Naive thymus-derived CD4-positive, alpha-beta T cell (primary cell): ENCODE measurements at places on chromosomes 11 and 22.

- DNase-seq: no peak
- no peak overlapping the region for H3K27ac ChIP-seq
- no peaks in the 10 kb centered on the region for H3K4me1 ChIP-seq
- H3K27me3 ChIP-seq: no peaks in the 10 kb centered on the region
- H3K4me3 ChIP-seq: no peak overlapping the region
Observed at GRCh38 chr11:103157542-103157941, 48.3 kb downstream of the DYNC2H1 start.

DNA sequence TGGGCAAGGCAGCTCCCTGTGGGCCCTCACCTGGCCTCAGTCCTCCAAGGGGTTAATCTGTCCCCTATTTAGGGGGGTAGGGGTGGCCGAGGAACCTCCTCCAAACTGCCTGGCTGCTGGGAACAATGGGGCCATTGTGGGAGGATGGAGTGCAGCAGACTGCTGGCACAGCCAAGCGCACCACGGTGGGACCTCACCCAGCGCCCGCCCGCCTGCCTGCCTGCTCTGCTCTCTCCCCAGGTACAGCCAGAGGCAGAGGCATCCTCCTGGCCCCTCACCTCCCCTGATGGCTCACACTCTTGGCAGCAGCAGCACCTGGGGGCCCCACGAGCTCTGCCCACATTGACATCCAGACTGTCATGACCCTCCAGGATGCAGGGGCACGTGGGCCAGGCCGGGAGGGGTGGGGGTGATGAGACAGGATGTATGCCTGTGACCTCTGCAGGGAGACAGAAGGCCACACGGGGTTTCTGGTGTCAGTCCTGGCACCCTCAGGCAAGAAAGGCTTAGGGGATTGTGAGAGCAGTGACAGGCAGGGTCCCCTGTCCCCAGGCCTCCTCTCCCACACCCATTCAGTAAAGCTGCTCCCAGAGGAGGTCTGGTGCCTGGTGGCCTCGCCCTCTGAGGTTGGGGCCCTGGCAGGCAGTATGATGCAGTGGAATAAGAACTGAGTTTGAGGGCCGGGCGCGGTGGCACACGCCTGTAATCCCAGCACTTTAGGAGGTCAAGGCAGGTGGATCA lies 11.4 kb downstream of the BCL9L start:
- H3K27ac ChIP-seq: peak overlapping the region; percentile 96
- H3K4me1 ChIP-seq: peaks cover 80% of the 10 kb centered on the region
- peak; percentile 82 for DNase-seq
- H3K4me3 ChIP-seq: peak overlapping the region; percentile 61

GRCh38 chr22:44196241-44196640 lies 15.5 kb downstream of the PARVG start:
- DNase-seq: no peak
- peaks cover 61% of the 10 kb centered on the region for H3K36me3 ChIP-seq
- peaks cover 23% of the 10 kb centered on the region for H3K4me1 ChIP-seq
- no peak overlapping the region for H3K27ac ChIP-seq

DNA sequence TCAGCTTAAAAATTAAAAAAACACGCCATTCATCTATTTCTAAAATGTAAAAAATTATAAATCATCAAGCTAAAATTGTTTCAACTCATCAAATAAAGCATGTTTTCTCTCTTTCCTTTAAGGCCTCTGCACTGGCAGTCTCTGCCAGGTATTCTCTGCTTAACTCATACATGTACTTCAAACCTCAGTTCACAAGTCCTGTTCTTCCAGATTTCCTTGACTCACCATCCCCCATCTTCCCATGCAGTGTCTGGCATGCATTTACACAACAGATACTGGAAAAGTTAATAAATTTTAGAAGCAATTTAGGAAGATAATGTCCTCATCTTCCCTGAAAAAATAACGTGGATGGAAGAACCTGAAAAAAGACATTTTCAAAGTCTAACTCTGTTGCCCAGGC lies 32.5 kb downstream of the CSTF3 start:
- H3K27me3 ChIP-seq: no peaks in the 10 kb centered on the region
- no peaks in the 10 kb centered on the region for H3K4me1 ChIP-seq
- H3K36me3 ChIP-seq: no peaks in the 10 kb centered on the region
- no peak for DNase-seq
- H3K27ac ChIP-seq: no peak overlapping the region
- H3K4me3 ChIP-seq: no peak overlapping the region

DNA sequence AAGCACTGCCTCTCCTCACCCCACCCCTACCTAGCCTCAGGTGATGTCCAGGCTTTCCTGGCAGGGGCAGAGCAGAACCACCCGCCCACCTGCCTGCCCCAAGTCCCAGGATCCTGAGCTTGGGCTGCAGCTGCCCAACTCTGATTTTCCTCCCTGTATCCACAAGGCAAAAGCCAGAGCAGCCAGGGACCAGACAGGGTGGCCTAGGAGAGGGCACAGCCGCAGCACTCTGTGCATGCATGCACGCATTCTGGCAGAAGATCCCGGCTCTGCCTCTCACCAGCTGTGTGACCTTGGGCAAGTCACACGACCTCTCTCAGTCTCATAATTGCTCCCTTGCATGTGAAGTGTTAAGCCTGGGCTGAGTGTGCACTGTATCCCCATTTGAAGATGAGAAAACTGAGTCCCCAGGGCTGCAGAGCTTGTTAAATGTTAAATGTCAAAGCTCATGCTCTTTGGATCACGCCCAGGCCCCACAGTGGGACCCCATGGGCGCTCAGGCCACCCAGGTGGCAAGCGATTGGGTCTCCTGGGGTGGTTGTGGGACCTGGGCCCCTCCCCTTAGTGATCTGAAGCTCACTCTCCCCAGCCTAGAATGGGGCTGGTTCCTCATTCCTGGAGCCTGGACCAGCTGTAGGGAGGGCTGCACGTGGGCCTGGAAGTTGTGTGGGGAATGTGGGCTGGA lies 2.8 kb upstream of the CARNS1 start:
- H3K27me3 ChIP-seq: no peaks in the 10 kb centered on the region
- no peak overlapping the region for H3K4me3 ChIP-seq
- no peak for DNase-seq
- H3K36me3 ChIP-seq: peaks cover 5% of the 10 kb centered on the region

GRCh38 chr22:50674606-50675552 lies 2.3 kb downstream of the SHANK3 start:
- H3K4me1 ChIP-seq: peaks cover 8% of the 10 kb centered on the region
- no peak overlapping the region for H3K27ac ChIP-seq
- H3K4me3 ChIP-seq: no peak overlapping the region
- H3K27me3 ChIP-seq: peaks cover 3% of the 10 kb centered on the region
- no peaks in the 10 kb centered on the region for H3K36me3 ChIP-seq
- no peak for DNase-seq

GRCh38 chr11:59778122-59778521 lies 22.9 kb downstream of the STX3 start:
- no peak overlapping the region for H3K27ac ChIP-seq
- H3K36me3 ChIP-seq: no peaks in the 10 kb centered on the region
- H3K27me3 ChIP-seq: no peaks in the 10 kb centered on the region
- peaks cover 5% of the 10 kb centered on the region for H3K4me1 ChIP-seq
- H3K4me3 ChIP-seq: no peak overlapping the region

DNA sequence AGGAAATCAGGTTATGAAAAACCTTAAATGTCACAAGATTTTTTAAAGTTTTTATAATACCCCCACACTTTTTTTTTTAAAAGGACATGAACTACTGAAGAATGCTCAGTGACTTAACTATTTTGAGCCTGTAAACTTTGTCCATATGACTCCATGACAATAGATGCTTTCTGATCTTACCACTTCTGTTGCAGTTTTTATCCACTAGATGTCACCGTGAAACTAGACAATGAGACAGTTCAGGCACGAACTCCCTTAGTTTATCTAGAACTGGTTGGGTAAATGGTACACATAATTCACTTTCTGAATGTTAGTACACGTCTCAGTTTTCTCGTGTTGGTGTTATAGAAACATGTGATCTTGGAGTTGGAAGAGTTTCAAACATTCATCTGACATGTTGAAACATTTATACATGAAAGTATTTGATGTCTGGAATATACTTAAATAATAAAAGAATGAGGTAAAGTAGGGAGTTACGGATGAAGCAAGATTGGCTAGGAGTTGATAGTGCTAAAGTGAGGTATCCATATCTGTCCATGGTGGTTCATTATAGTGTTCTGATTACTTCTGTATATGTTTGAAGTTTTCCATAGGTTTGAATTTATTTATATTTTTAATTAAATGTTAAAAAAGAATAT lies 8.1 kb downstream of the CCDC15 start:
- H3K27ac ChIP-seq: no peak overlapping the region
- H3K4me1 ChIP-seq: no peaks in the 10 kb centered on the region
- H3K4me3 ChIP-seq: no peak overlapping the region
- no peaks in the 10 kb centered on the region for H3K36me3 ChIP-seq
- H3K27me3 ChIP-seq: no peaks in the 10 kb centered on the region

DNA sequence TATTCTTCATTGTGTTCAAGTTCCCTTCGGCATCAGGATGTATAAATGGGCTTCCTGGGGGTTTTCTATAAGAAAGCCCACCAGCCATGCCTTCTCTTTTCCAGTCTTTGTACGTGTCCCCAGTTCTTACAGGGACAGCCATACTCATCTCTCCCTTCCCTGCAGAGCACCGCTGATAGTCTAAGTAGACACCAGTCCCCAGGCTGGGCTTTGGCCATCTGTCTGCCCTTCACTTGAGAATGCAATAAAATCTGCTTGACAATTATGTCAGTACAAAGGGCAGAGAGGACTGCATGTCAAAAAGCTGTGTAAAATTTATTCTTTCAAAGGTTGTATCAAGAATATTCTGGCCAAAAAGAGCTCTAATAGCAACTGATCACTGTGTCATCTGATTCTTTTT lies 27.3 kb downstream of the NTM start:
- H3K36me3 ChIP-seq: no peaks in the 10 kb centered on the region
- no peaks in the 10 kb centered on the region for H3K27me3 ChIP-seq
- no peak overlapping the region for H3K4me3 ChIP-seq
- DNase-seq: no peak

GRCh38 chr11:117984476-117984875 lies 1.7 kb upstream of the IL10RA start:
- peaks cover 7% of the 10 kb centered on the region for H3K36me3 ChIP-seq
- no peak for DNase-seq
- H3K27ac ChIP-seq: no peak overlapping the region
- H3K4me1 ChIP-seq: peaks cover 32% of the 10 kb centered on the region
- H3K27me3 ChIP-seq: no peaks in the 10 kb centered on the region

GRCh38 chr11:118610225-118610772 lies 2.9 kb downstream of the PHLDB1 start:
- H3K36me3 ChIP-seq: no peaks in the 10 kb centered on the region
- H3K4me1 ChIP-seq: peaks cover 18% of the 10 kb centered on the region
- no peak for DNase-seq
- H3K27ac ChIP-seq: peak overlapping the region; percentile 57
- no peaks in the 10 kb centered on the region for H3K27me3 ChIP-seq
- H3K4me3 ChIP-seq: peak overlapping the region; percentile 61

GRCh38 chr11:112590764-112591163 lies 330.1 kb upstream of the PLET1 start:
- H3K36me3 ChIP-seq: no peaks in the 10 kb centered on the region
- H3K27ac ChIP-seq: no peak overlapping the region
- no peak for DNase-seq
- H3K4me1 ChIP-seq: no peaks in the 10 kb centered on the region

GRCh38 chr22:25624476-25624875 lies 60.0 kb downstream of the GRK3 start:
- no peak overlapping the region for H3K27ac ChIP-seq
- H3K4me3 ChIP-seq: no peak overlapping the region
- no peaks in the 10 kb centered on the region for H3K27me3 ChIP-seq
- DNase-seq: peak; percentile 2
- H3K4me1 ChIP-seq: no peaks in the 10 kb centered on the region
- H3K36me3 ChIP-seq: no peaks in the 10 kb centered on the region

GRCh38 chr22:36644333-36644757 lies 59.2 kb downstream of the CACNG2 start:
- H3K27ac ChIP-seq: no peak overlapping the region
- no peaks in the 10 kb centered on the region for H3K27me3 ChIP-seq
- no peaks in the 10 kb centered on the region for H3K36me3 ChIP-seq
- no peaks in the 10 kb centered on the region for H3K4me1 ChIP-seq
- DNase-seq: peak; percentile 9

DNA sequence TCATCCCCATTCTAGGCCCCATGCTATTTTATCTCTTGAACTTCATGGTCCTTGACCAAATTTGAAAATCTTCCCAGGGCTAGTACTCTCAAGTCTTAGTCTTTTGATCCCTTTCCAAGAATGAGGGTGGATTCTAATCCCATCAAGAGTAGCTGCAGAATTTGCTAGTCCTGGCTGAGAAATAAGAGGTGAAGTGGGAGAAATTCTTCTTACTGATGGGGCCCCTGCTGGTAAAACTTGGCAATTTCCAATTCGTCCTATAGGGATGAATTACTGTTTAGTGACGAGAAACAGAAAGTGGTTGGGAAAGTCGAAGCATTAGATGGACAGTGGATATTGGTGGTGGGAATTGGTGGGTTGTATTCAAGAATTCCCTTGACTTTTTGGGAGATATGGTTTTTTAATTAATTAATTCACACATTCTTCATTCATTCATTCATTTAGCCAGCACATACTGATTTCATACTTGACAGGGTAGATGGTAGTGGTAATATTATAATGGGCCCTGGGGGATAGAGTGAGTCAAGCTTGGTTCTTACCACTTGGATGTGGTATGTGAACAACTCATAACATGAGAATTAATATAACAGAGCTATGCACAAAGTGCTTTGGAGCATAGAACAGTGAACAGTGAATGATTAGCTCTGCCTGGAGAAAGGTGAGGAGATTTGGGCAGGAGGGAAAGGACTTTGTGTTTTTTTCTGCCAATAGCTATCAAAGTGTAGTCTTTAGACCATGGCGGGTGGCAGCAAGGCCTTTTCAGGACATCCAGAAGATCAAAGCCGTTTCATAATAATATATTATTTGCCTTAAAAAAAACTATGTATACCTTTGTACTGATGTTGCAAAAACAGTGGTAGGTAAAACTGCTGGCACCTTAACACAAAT lies 103.8 kb downstream of the STIM1 start:
- peaks cover 35% of the 10 kb centered on the region for H3K4me1 ChIP-seq
- no peak overlapping the region for H3K4me3 ChIP-seq
- DNase-seq: no peak

GRCh38 chr11:14480716-14481115 lies 18.9 kb downstream of the COPB1 start:
- DNase-seq: no peak
- H3K4me3 ChIP-seq: no peak overlapping the region
- H3K36me3 ChIP-seq: peaks cover 94% of the 10 kb centered on the region
- no peaks in the 10 kb centered on the region for H3K27me3 ChIP-seq
- H3K27ac ChIP-seq: no peak overlapping the region

- peaks cover 7% of the 10 kb centered on the region for H3K4me1 ChIP-seq
- H3K27me3 ChIP-seq: no peaks in the 10 kb centered on the region
- no peak overlapping the region for H3K27ac ChIP-seq
- H3K4me3 ChIP-seq: no peak overlapping the region
Observed at GRCh38 chr11:86196913-86197312, 47.6 kb upstream of the EED start.

GRCh38 chr11:80872116-80872728 lies 1431.4 kb upstream of the TENM4 start:
- DNase-seq: no peak
- no peaks in the 10 kb centered on the region for H3K27me3 ChIP-seq
- H3K27ac ChIP-seq: no peak overlapping the region
- H3K4me3 ChIP-seq: no peak overlapping the region
- no peaks in the 10 kb centered on the region for H3K4me1 ChIP-seq
- no peaks in the 10 kb centered on the region for H3K36me3 ChIP-seq
